A549 treated with ZK216348 at 1 μM for 4 hours (cell line): ENCODE measurements at places on chromosomes 11 and 22. TPM values are rescaled to one million over a fixed set of nuclear protein-coding genes. Genes with fewer than 3 reads are reported as not detected.

Gene MUC5AC
- 0.79 to 3.9 TPM (median 2.7 TPM) in 5 replicates for total RNA-seq

Gene MUC15
- not detected in 5 replicates for total RNA-seq

Gene SLC15A3
- not detected in 5 replicates for total RNA-seq

Gene PARVB
- 32.2 to 42.7 TPM (median 38.5 TPM) in 5 replicates for total RNA-seq

Gene P2RX3
- 0.19 to 0.31 TPM (median 0.22 TPM) in 4 of 5 replicates, not detected in the other for total RNA-seq

Gene RAB36
- total RNA-seq = 5.1 to 8.4 TPM (median 7.1 TPM) in 5 replicates

Gene TXNRD2
- 24.8 to 41.3 TPM (median 38.8 TPM) in 5 replicates for total RNA-seq

Gene MEI1
- 0.21 TPM in 1 of 5 replicates, not detected in the others for total RNA-seq

Gene C22orf15
- total RNA-seq = not detected in 5 replicates

Gene CTSF
- total RNA-seq = 27.1 to 40.9 TPM (median 32.9 TPM) in 5 replicates

Gene GNAZ
- total RNA-seq = 1.8 to 3.3 TPM (median 2.7 TPM) in 5 replicates

Gene APOA4
- not detected in 5 replicates for total RNA-seq

Gene GRM5
- not detected in 5 replicates for total RNA-seq

Gene PRG2
- not detected in 5 replicates for total RNA-seq

Gene CRYBA4
- total RNA-seq = not detected in 5 replicates

Gene SRSF8
- total RNA-seq = 13.7 to 18.7 TPM (median 18.5 TPM) in 5 replicates

Gene HMGXB4
- 8.2 to 17.9 TPM (median 11.4 TPM) in 5 replicates for total RNA-seq

Gene RHOD
- total RNA-seq = 28.9 to 58.5 TPM (median 44.9 TPM) in 5 replicates

Gene SLC17A6
- total RNA-seq = not detected in 5 replicates

Gene TNNT3
- 0.27 TPM in 1 of 5 replicates, not detected in the others for total RNA-seq

Gene FTH1
- total RNA-seq = 12,361 to 21,234 TPM (median 18,385 TPM) in 5 replicates
